Large intestine (tissue), 12 donors: ENCODE measurements at places on chromosomes 16 and 17.

GRCh38 chr17:39281806-39282205 is 56.1 kb upstream of the STAC2 start:
- DNase-seq = no peak

GRCh38 chr17:29238133-29238850 is 8.4 kb upstream of the CRYBA1 start:
- no peak for DNase-seq

GRCh38 chr17:30805944-30806456 is 18.5 kb downstream of the CRLF3 start:
- DNase-seq = no peak

DNA sequence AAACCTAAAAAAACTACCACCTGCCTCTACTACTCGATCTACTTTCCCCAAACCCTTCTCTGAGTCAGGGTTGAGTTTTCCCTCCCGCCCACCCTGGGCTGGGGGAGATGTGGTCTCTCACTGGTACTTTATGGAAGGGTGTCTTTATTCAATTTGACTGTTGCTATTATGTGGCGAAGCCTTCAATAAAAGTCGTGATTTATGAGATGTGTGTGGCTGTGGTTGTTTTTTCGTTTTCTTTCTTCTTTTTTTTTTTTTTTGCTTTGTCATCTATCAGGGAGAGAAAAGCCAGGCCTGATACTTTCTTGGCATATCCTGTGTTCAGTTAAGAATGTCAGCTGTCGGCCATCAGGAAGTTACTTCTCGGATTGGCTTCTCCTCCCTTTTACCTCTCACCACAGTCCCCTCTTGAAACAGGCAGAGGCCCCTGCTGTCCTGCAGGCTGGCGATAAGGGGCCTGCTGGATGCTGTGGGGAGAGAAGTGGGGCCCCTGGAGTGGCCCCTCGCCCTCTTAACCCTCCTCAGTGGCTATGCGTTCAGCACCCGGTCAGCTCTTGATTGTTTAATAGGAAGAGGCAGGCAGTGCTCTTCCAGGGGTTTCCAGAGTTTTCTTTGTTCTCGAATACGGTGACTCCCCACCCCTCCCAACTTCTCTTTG is 123.0 kb downstream of the MSI2 start:
- DNase-seq = no peak

- DNase-seq = no peak
Observed at GRCh38 chr17:78529251-78529650, 47.9 kb downstream of the DNAH17 start.

GRCh38 chr17:8542599-8543502 is 87.7 kb downstream of the MYH10 start:
- peak; percentile 95 for DNase-seq

DNA sequence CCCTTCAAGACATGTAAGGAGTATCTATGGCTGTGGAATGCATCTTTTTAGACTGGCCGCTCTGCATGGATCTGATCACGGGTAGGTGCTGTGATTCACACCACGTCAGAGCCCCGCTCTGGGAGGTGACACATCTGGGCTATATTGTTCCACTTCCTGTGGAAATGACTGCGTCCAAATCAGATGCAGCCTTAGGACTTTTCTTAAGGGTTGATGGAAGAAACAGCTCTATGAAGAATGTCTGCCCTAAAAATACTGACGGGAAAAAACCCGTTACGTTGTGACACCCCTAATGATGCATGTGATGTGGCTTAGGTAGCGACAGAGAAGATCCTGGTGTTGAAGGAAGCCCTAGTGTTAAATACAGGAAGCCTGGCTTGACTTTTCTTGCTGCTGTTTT is 12.2 kb downstream of the BANP start:
- DNase-seq = no peak

DNA sequence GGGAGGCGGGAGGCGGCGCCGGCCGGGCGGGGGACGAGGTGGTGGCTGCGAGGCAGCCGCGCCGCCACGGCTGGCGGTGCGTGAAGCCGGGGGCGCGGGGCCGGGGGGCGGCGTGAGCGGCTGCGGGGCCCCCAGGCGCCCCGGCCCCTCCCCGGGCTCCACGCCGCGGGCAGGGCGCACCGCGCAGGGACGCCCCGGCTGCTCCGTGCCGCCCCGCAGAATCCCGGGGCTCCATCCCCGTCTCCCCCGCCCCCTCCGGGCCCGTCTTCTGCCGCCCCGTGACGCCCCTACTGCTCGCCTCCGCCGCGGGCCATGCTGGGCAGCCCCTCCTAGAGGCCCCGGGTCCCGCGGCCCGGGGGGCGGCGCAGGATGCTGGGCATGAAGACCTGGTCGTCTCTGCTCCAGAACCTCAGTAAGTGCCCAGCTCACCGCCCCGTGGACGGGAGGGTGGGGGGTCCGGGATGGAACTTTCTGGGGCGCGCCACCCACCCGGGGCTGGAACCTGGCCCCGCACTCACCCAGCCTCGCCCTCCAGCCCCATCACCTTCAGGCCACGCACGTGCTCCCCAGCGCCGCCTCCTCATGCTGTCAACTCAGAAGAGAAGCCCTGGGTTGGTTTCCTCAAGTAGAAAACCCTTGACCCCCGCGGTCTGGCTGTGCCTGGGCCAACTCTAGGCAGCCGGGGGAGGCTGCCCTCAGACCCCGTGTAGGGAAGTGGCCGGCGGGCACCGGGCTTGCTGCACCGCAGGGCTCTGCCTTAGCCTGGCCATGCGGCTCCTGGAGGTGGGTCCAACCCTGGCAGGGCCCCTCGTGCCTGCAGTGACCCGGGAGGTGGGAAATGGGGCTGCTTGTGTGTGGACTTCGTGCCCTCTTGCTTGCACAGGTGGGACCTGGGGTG is 150.2 kb upstream of the GSE1 start:
- no peak for DNase-seq

GRCh38 chr17:60163108-60163784 is 13.5 kb downstream of the CA4 start:
- DNase-seq = no peak

DNA sequence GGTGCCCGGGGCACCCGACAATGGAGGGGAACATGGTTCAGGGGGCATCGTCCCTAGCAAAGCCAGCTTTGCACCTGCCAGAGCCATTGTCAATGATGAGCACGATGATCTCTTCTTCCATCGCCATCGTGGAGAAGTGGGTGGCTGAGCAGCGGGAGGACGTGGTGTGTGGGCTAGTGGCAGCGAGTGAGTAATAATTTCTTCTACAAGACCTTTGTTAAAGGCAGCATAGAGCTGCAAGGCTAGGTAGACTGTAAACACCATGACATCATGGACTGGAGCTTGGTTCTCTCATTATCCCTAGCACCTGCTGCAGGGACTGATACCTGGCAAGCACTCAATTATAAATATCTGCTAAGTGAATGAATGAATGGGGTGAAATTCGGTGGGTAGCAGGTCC is 6.7 kb upstream of the HEATR3 start:
- no peak for DNase-seq

GRCh38 chr16:49490321-49490705 is 116.7 kb downstream of the C16orf78 start:
- DNase-seq = no peak

- DNase-seq = no peak
Observed at GRCh38 chr16:62190426-62190825, 154.2 kb upstream of the CDH8 start.

DNA sequence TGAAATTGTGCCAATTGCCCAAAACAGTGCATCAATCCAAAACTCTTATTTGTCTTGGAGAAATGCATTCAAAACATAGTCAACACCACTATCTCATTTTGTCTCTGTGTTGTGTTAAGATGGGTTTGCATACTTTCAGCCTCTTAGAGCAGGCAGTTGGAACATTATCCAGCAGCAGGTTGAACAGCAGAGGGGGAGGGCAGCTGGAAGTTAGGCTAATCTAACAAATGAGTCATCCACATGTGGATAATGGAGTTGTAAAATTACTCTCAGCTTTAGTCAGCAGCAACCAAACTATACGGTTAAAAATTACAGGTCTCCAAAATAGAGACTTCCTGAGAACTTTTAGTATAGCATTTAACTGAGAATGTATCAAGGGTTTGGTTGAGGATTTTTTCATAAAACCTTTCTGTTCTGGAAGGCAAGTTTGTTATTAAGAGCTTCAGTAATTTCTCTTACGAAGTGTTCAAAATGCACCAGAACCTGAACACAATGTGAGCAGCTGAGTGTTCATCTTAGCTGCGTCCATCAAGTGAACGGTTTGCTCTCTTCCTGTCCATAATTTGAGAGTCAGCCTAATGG is 46.3 kb downstream of the PRKCA start:
- peak; percentile 78 for DNase-seq

- peak; percentile 15 for DNase-seq
Observed at GRCh38 chr16:75000481-75001081, 1.8 kb downstream of the ZNRF1 start.

GRCh38 chr17:39165178-39165840 is 652 bp downstream of the ARL5C start:
- no peak for DNase-seq

GRCh38 chr17:35660902-35661301 is 70.5 kb upstream of the RASL10B start:
- DNase-seq = no peak

DNA sequence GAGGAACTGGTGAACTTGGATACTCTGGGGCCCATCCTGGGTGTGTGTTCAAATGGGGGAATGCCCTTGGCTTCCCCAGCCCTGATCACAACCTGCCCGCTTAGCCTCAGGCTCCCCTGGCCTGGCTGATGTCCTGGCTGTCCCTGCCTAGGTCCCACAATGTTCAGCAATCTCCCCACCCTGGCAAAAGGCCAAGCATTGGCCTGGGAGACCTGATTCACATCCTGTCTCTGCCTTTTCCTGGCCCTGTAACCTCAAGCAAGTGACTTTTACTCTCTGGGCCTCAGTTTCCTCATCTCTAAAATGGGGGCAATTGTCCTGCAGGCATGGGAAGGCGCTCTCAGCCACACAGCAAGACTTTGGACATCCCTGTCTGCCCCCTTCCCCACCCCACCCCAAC is 14.4 kb downstream of the CPNE2 start:
- DNase-seq = no peak

- no peak for DNase-seq
Observed at GRCh38 chr17:68346448-68346847, 55.2 kb downstream of the ARSG start.

DNA sequence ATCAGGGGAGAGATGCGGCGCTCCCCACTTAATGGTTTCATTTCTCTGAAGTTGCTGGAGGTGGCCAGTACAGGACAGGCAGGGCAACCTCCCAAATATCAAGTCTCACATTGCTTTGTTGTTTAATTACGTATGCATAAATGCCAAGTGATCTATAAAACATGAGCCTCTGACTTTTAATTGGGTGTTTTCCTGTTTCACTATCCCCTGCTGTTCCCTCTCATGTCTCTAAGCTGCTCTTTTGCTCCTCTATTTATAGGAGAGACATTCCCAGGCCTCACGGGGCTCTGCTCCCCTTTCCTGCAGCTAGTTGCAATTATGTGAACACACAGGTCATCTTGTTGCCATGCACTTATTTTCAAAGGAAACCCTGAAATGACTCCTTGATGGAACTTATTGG is 1173.5 kb upstream of the GOT2 start:
- no peak for DNase-seq

DNA sequence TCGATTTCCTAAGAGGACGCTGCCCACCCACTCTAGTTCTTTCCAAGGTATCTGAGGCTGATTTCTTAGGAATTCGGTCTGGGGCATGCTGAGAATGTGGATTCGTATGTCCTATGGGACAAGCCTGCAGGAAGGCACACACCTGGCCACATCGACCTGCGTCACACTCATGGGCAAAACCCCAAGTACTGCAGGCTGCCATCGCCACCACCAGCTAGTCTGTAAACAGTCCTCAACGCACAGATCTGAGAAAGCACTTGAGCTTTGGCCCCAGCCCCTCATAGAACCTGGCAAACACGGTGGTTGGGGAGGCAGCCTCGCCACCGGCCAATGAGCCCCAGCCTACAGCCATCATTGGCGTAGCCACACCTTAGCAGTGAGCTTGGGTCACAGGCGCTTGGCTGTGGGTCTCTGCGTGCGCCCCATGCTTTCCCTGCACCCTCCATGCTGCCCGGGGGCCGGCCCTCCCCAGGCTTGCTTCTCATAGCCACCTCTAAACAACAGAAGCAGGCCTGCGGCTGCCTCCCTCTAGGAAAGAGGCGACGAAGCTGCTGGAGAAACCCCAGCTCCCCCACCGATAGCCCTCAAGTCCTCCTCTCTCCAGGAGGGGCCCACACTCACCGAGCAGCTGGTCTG is 75.1 kb downstream of the ZNF778 start:
- DNase-seq = no peak

- DNase-seq = no peak
Observed at GRCh38 chr17:75011401-75012095, 922 bp upstream of the MRPL58 start.

DNA sequence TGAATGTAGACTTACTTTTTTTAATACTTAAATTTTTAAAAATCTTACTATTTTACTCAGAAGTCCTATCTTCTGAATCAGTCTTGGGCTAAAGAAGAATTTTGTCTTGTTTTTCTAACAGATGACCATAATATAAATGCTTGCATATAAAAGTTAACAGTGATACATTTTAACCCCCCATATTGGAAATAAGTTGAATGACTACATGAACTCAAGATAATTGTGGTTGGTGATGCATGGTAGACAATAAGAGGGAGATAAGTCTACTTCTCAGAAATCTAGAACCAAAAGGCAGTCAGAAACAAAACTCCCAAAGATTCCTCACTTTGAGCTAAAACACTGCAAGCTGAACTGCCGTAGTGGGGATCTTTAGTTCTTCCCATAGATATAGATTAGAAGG is 868.4 kb upstream of the SOX9 start:
- DNase-seq = no peak

DNA sequence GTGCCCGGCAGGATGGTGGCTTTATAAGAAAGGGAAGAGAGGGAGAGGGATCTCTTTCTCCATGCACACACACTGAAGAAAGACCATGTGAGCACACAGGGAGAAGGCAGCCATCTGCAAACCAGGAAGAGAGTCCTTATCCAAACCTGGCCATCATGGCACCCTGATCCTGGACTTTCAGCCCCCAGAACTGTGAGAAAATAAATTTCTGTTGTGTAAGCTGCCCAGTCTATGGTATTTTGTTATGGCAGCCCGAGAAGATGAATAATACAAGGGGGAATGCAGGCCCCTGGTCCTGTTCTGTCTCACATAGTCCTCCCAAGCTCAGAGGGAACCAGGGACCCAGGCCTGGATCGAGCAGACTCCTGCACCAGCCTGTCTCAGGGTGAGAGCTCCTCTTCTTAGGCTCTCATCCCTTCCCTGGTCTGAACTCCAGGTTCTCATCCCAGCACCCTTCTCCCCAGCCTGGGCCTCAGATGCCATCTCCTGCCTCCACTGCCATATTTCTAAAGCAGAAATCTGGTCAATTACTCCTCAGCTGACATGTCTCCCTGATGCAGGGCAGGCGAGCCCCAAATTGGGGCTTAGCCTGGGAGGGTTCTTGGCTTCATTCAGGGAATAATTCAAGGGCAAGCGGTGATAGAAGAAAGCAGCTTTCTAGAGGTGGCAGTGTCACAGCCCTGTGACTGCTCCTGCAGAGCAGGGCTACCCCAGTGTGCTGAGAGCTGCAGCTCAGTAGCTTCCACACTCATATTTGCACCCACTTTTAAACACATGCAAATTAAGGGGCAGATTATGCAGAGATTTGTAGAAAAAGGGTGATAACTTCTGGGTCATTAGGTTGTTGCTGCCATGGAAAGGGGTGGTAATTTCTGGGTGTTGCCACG is 28.8 kb downstream of the IGFBP4 start:
- DNase-seq = no peak
